T-helper 9 cell (primary cell): ENCODE measurements at places on chromosomes 4 and X.
A peak's percentile ranks its signal among the peaks of the same experiment; 100 is the strongest.

- DNase-seq = no peak
These were observed 93.5 kb upstream of the UCP1 start for GRCh38 chr4:140662082-140662869.

DNA sequence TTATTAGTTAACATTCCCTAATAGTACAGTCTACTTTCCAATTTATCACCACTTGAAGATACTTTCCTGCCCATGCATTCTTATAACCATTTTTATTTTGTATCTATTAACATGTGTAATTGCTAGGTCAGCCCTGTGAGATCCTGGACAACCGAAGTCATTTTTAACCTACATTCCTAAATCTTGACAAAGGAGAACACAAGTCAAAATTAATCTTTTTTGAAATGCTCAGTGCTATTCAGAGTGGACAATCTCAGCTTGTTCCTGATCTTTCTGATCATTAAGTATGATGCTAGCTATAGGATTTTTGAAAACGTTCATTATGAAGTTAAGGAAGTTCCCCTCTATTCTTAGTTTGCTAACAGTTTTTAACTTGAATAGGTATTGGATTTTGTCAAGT, 37.5 kb downstream of the ANXA10 start:
- DNase-seq = no peak

GRCh38 chrX:133477986-133478385, 62.7 kb upstream of the GPC4 start:
- DNase-seq = no peak

GRCh38 chr4:54371173-54371572, 142.1 kb downstream of the PDGFRA start:
- no peak for DNase-seq

DNA sequence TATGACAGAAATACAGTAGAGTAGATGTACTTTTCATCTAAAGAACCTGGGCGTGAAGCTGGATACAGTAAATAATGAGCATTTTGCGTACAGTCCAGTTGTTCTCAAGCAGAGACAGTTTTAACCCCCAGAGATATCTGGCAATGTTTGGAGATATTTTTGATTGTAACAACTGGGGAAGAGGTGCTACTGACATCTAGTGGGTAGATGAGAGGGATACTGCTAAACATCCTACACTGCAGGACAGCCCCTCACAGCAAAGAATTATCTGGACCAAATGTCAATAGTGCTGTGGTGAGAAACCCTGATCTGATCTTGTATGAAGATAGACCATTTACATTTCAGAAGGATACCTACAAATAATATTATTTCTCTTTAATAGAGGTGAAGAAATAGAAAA, 200.2 kb upstream of the FAM47A start:
- DNase-seq = no peak

GRCh38 chr4:41158274-41158673, 56.1 kb downstream of the APBB2 start:
- no peak for DNase-seq

DNA sequence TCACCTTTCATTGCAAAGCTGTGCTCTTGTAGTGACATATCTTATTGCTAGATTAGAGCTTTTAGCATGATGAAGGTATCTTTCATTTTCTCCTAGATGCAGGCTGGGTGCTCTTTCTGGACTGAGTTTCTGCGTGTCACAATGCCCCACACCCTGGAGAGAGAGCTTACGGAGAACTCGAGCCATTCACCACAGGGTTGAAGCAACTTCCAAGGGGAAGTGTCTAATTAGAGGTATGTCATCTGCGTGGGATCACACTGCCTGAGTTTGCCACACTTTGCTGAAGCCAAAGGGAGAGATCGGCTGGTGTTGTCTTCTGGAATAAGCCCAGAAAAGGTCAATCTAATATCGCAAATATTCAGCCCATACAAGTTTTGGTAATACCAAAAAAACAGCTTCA, 179.3 kb upstream of the MBNL3 start:
- DNase-seq = no peak

DNA sequence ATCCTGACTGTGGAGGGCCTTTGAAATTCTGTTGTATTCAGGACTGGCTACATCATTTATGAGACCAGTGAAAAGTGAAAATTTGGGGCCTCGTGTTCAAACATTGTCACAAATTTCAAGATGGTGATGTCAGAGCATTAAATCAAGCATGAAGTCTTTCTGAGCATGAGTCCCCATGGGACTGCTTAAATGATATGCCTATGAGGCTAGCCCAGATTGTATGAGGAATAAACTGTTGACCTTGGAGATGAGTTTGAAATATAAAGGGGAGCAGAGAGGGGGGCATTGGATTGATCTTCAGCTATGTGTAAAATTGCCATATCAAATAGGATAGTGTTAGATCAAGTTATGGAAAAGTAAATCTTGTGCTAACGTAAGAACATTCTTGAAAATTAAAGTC, 230.0 kb downstream of the SPANXN3 start:
- no peak for DNase-seq

GRCh38 chr4:11194431-11194830, 234.3 kb downstream of the HS3ST1 start:
- no peak for DNase-seq

DNA sequence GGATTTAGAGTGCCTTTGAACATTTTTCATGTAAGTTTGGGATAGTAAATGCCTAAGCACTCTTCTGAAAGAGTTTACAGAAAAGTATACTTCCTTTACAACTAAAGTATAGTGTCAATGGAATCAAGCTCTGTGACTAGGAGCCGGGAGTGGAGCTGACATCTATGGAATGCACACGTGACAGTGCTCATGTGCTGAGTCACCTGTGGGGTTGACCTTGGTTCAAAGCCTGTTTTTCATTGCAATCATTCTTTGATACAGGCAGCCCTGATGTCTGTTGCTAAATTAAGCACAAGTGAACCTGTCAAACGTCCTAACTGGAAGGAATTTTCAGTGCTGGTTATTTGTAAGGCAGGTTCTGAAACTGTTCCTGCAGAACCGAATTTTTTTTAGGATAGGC, 82.5 kb downstream of the GPAT3 start:
- no peak for DNase-seq

- DNase-seq = no peak
These were observed 20.5 kb upstream of the TSR2 start for GRCh38 chrX:54419559-54420302.

GRCh38 chr4:142110136-142110535, 473.8 kb downstream of the IL15 start:
- DNase-seq = no peak

- DNase-seq = peak; percentile 46
These were observed 1.7 kb downstream of the SPRY1 start for GRCh38 chr4:123398066-123398852.

GRCh38 chrX:141760761-141761160, 62.2 kb upstream of the SPANXD start:
- DNase-seq = no peak
